NCI-H2081 (cell line): ENCODE measurements at places on chromosomes 12 and 14.

- DNase-seq = no peak
Observed at GRCh38 chr14:44795725-44796124, 166.0 kb downstream of the KLHL28 start.

DNA sequence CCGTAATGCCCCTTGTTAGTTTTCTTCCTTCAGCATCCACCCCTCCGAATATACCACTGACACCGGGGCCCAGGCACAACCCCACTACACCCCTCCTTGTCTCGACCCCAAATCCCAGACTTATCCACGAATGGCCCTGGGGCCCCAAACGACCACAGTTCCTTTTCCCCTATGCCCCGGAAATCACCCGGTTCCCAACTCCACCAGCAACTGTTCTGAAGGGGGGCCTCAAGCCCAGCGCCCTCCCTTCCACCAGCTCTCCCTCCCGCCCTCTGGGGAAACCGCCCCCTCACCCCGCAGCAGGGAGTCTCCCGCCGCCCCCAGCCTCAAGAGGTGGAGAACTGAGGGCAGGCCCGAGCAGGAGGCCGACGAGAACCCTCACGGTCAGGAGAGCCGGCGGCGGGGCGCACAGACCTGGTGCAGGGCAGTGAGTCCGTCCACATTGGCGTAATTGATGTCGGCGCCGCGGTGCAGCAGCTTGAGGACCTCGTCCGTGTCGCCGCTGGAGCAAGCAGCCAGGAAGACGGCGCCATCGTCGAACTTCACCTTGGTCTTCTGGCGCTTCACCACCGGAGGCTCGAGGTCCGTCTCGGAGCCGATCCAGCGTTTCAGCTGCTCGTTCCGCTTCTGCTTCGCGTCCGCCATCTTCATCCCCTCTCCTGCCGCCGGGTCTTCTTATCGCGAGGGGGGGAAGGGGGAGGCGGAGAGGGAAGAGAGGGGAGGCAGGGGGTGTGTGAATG lies 446 bp downstream of the PPP1R12A start:
- DNase-seq = peak; percentile 16

DNA sequence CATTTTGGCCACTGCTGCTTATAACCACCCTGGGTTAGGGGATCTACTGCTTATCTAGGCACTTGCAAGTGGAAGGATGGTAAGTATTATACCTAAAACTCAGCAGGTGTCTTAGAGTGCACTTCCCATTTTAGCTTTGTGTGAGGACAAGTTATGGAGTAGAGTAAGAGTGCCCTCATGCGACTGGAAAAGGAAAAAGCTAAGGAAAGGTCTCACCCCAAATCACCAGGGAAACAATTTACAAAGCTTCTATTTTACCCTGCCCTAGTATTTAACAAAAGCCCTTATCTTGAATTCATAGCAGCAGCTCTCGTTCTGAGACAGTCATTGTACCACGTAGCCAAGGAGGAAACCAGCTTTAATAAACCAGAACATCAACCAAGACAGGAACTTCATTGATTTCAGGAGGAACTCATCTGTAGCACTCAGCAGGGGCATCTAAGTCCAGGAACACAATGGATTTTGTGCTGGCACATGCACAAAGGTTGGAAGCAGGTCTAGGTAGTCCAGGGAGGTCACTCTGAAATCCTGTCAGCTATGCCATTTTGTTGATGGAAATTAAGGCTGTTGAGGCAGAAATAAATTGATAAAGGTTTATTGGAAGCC lies 2.9 kb downstream of the RDH12 start:
- DNase-seq = peak; percentile 79

- no peak for DNase-seq
Observed at GRCh38 chr12:93323625-93324329, 53.9 kb upstream of the NUDT4 start.

DNA sequence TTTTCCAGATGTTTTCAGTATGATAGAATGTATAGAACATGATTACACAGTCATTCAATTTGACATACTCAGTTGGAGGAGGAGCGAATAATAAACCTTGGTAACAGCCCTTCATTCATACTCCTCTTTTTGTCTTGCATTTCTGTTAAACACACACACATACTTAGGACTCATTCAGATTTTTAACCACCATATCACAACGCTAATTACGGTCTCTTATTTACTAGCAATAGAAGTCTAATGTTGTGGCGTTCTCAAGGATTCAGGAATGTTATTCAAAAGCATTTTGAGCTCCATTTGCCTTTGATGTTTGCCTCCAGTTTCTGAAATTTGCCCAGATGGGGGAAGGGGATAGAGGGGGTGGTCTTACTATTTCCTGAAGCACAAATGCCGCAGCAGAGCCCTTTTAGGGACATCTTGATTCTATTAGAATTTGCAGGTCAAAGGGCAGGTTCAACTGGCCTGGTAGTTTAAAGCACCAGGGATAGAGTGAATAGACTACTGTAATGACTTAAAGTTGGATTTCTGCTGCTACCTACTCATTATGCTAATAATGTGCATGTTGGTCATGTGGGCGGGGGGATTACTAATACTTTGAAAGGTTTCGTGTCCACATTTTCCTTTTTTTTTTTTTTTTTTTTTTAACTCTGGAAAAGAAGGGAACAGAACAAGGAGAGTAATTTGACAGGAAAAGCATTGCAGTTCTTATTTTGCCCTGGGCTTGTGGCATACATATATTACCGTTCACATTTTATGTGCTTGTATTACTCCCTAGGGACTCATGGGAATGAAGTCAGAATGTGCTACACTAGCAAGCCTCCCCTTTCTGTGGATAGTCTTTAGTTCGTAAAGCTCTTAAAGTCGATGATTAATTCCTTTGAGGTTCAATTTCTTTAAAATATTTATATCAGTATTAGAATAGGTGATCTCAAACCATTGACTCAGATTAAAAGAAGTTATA lies 226.8 kb downstream of the FBXL14 start:
- DNase-seq = no peak

GRCh38 chr12:82277582-82277981 lies 80.6 kb downstream of the CCDC59 start:
- no peak for DNase-seq

DNA sequence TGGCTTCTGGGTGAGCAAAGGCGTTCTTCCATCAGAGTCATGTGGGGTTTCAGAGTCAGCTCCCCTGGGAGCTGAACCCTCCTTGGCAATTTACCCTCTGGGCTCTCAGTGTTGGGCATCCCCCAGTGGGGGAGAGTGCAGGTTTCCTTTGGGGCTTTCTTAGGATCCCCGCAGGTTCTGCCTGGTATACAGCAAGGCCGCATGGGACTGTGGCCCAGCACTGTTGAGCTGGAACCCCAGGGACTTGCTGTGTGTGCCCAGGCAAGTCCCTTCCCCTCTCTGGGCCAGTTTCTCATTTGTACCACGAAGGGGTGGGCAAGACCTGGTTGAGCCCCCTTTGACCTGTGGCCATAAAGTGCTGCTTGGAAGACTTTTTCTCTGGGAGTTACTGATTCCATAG lies 5.5 kb downstream of the FAM181A start:
- DNase-seq = no peak

DNA sequence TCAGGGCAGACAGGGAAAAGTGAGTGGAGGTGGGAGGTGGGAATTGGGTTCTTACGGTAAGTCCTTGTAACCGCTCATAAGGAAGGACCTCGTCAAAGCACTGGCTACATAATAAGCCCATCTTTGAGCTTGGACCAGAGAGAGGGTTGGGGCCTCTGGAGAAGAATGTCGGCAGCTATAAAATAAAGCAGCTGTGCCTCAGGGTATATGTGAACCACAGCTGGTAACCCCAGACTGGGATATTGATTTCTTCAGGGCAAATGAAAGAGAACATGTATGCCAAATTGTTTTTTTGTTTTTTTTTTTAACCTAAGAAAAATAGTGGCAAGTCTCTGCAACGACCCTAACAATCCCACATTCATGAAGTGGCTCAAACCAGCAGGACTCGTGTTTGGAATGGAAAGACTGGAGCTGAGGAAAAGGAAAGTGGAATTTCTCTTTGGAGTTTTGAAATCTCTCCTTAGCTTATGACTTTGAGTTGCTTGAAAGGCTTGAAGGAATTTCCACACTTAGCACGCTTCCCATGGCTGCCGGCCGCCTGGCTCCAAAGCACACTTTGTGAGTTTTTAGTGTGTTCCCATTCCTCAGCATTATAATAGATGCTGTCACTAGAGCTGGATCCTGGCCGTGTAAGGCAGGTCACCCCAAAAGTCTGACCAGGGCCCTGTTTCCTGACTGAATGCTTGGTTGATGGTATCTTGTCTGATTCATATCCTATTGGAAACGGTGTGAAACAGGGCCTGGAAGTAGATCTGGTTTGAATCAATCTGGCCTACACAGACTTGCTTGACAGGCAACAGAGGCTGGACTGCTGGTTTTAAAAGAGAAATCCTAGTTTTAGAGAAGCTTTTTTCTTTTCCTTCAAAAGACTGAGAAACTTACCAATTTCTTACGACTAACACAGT lies 244.7 kb downstream of the MSRB3 start:
- DNase-seq = no peak

DNA sequence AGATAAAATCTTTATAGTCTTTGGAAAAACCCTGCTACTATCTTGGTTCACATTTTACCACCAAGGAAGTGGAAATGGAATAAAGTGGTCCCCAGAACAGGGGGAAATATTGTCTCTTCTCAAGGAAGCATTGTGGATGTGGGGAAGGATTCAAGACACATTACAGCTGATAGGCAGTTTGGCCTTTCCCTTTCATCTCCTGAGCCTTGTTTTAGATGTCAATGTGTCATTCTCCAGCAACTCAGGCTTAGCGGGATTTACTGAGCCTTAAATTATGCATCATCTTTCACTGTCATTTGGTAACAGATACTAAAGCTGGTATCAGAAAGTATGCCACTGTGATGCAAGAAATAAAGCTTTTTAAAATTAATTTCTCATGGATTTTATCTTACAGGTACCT lies 136.2 kb downstream of the STXBP6 start:
- DNase-seq = no peak

DNA sequence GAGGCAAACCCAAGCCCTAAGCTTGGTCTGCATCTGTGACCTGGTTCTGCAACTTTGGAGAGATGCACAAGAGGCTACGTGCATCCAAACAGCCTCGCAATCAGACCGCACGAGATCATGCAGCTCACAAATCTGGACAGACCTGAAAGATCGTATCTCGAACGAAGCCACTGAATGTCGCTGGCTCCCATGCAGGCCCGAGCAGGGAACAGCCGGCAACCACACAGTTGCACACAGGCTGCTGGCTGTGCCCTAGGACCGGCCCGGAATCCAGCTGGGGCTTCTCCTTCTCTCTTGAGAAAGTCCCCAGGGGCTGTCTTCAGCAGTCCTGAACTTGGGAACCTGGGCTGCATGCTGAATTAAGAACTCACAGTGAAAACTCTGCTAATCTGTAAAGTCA lies 27.9 kb downstream of the WNT5B start:
- DNase-seq = no peak

DNA sequence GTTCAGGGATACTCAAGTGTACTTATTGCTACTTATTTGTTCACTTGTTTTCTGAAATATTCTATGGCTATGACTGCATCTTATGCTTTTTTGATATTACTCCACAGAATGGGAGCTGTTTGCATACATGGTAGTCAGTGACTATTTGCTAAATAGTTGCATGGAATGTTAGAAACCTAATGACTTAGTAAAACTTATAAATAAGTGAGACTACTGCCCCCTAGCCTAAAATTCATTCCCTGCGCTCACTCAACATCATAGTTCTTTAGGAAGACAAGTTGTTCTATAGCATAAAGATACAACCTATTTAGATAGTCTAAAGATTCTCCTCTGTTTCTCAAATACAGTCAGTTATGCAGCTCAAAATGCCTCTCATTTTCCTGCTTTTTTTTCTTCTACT lies 305.5 kb downstream of the CEP128 start:
- DNase-seq = no peak

GRCh38 chr12:105672121-105672975 lies 341.9 kb downstream of the C12orf75 start:
- no peak for DNase-seq

DNA sequence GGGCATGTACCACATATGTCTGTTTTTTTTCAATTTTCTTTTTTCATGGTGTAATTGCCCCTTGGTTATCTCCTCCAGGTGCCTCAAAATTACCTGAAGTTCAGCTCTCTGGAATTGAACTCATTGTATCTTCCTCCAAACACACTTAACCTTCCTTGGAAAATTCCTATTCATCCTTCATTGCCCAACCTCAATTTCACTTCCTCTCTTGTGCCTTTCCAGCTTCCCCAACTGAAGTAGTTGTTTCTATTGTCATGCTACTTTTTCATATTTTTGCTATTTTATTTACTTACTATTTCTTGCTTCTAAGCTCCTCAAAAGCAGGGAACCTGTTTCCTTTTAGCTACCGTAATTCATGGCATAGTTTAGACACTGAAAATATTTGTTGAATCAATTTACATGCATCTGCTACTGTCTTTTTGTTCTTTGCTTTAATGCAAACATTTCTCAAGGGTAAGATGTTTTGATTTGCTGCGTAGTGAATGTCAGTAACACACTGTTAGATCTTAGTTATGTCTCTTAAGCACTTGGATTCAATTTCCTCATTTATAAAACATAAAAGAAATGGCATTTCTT lies 37.0 kb upstream of the STXBP6 start:
- DNase-seq = no peak

GRCh38 chr14:101558739-101559240 lies 2.5 kb upstream of the DIO3 start:
- no peak for DNase-seq

GRCh38 chr12:49541140-49541861 lies 2.5 kb downstream of the KCNH3 start:
- no peak for DNase-seq

- no peak for DNase-seq
Observed at GRCh38 chr12:86600664-86601231, 344.6 kb upstream of the MGAT4C start.

GRCh38 chr12:67589078-67589477 lies 59.5 kb upstream of the DYRK2 start:
- no peak for DNase-seq

DNA sequence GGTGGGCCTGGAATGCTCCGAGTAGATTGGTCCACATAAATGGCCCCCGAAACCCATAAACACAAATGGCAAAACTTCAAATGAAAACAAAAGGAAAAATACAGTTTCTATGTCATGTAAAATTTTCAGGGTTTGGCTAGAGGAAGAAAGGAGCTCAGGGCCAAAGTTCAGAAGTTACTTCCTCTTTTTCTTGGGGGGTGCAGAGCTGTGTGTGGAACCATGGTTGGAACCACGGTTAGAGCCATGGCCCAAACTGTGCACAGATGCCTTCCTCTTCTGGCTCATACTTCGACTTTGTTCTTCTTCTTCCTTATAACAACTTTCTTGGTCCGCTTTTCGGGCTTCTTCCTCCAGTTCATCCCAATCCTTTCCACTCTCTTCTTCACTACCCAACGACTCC lies 51.7 kb downstream of the MGST1 start:
- no peak for DNase-seq
